ENCODE measurements at places on chromosomes 3 and 15.
A peak's percentile ranks its signal among the peaks of the same experiment; 100 is the strongest.

GRCh38 chr15:67150023-67150860 lies 84.8 kb downstream of the SMAD3 start:
- peak; percentile 29 for DNase-seq

DNA sequence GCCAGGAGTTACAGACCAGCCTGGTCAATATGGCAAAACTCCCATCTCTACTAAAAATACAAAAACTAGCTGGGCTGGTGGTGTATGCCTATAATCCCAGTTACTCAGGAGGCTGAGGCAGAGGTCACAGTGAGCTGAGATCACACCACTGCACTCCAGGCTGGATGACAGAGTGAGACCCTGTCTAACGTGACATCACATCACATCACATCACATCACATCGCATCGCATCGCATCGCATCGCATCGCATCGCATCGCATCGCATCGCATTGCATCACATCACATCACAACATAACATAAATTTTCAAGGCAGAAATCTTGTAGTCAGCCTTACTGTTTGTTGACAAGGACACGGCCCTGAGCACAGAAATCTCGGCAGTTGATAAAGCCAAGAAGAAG lies 44.4 kb downstream of the RBM6 start:
- no peak for DNase-seq

DNA sequence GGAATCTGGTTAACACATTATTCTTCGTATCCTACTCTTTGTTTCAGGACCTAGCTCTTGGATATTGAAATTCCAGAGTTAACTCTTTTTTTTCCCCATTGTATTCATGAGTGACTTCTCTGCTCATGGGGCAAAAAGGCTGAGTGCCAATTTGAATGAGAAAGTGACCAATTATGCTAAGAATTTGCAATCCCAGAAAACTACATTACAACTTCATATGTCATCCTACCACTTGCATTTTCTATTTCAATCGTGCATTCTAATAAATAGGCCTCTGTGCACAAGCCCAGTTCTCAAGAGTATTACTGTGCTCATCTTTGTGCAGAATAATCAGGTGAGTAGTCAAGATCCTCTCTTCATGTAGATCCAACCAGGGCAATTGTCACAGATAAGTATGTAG lies 537.8 kb downstream of the OTOL1 start:
- no peak for DNase-seq

- no peak for DNase-seq
Measured at GRCh38 chr15:69747193-69747592, 294.6 kb downstream of the RPLP1 start.

DNA sequence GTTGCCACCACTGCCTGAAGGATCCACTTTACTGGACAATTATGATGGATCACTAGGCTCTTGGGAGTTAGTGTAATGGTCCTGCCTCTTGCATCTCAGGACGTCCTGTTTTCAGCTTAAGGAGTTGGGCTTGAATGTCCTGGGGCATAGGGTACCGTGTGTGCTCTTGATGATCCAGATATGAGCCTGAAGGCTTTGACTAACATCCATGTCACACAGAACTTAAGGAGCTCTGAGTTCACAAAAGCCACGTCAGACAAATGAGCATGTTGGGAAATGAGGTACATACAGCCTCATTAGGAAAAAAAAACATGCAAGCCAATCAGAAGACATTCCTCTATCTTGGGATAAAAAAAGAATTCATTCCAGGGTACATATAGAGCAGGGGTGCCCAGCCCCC lies 40.8 kb downstream of the CA12 start:
- DNase-seq, result no peak

GRCh38 chr15:69140306-69140705 lies 20.1 kb upstream of the GLCE start:
- DNase-seq, result no peak

- no peak for DNase-seq
Measured at GRCh38 chr3:46676601-46677410, 16.7 kb downstream of the ALS2CL start.

- no peak for DNase-seq
Measured at GRCh38 chr3:146539315-146539714, 5.1 kb downstream of the PLSCR1 start.

- DNase-seq, result no peak
Measured at GRCh38 chr3:181888234-181888633, 176.5 kb downstream of the SOX2 start.

GRCh38 chr3:63557912-63558311 lies 94.6 kb upstream of the SNTN start:
- no peak for DNase-seq

- no peak for DNase-seq
Measured at GRCh38 chr3:24156466-24156865, 211.4 kb downstream of the NR1D2 start.

DNA sequence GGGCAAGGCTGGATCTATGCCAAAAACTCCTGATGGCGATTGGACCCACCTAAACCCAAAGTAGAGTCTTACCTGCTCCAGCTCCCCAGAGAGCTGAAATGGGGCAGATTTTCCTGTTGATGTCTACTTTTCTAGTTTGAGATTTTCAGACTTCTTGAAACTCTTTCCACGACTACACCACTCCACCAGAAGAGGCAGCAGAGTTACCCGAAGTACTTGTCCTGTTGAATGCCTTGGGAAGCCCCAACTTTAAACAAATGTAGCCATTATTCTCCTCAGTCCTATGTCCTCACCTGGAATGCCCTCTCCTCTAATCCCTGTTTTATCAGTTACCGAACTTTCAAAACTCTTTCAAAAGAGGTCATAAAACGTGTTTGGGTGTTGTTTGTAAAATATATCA lies 843.8 kb downstream of the VGLL3 start:
- no peak for DNase-seq

DNA sequence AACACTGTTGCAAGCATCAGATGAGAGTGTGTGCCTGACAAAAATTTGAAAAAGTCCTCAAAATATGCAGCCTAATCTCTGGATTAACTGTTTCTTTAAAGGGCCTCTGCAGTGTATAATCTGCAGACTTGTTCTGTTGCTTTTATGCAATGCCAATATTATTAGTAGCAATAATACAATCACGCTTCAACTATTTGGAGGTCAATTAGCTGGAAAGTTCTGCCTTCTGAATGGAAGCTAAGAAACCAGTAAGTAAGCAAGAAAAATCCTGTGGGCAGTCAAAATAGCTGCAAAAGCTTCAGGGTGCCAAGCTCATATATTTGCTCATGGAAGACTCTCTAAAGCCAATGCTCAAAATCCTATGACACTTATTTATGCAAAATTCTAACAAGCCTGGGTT lies 153.2 kb upstream of the NR2F2 start:
- no peak for DNase-seq

Data from activated CD8-positive, alpha-beta memory T cell treated with anti-CD3 and anti-CD28 coated beads for 48 hours (primary cell).